Caco-2 (cell line): ENCODE measurements at places on chromosomes 2 and 18. TPM values are rescaled to one million over a fixed set of nuclear protein-coding genes. Genes with fewer than 3 reads are reported as not detected.

The CBLN2 gene
- not detected in 2 replicates for total RNA-seq

DNA sequence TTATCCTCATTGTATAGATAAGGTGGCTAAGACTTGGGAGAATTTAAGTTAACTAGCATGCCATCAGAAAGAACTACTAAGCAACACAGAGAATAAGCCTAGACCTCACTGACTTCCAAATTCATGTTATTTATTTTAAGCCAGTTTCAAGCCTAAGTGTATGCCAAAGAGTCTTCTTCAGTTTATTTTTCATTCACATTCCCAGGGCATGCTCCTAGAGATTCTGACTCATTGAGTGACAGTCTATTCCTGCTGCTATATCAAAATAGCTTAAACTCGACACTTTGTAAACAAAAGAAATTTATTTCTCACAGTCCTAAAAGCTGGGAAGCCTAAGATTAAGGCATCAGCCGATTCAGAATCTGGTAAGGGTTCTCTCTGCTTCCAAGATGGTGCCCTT, 467.1 kb downstream of the MBD2 start:
- no peaks in the 10 kb centered on the region for H3K4me1 ChIP-seq
- no peaks in the 10 kb centered on the region for H3K36me3 ChIP-seq
- no peaks in the 10 kb centered on the region for H3K27me3 ChIP-seq
- H3K27ac ChIP-seq = no peak overlapping the region
- DNase-seq = no peak
- H3K4me3 ChIP-seq = no peak overlapping the region

- H3K4me1 ChIP-seq = no peaks in the 10 kb centered on the region
- H3K27me3 ChIP-seq = no peaks in the 10 kb centered on the region
- H3K27ac ChIP-seq = peak overlapping the region; percentile 45
- no peak overlapping the region for H3K4me3 ChIP-seq
- peaks cover 6% of the 10 kb centered on the region for H3K36me3 ChIP-seq
- no peak for DNase-seq
These were observed 84.3 kb downstream of the FEZ2 start for GRCh38 chr2:36513661-36514060.

DNA sequence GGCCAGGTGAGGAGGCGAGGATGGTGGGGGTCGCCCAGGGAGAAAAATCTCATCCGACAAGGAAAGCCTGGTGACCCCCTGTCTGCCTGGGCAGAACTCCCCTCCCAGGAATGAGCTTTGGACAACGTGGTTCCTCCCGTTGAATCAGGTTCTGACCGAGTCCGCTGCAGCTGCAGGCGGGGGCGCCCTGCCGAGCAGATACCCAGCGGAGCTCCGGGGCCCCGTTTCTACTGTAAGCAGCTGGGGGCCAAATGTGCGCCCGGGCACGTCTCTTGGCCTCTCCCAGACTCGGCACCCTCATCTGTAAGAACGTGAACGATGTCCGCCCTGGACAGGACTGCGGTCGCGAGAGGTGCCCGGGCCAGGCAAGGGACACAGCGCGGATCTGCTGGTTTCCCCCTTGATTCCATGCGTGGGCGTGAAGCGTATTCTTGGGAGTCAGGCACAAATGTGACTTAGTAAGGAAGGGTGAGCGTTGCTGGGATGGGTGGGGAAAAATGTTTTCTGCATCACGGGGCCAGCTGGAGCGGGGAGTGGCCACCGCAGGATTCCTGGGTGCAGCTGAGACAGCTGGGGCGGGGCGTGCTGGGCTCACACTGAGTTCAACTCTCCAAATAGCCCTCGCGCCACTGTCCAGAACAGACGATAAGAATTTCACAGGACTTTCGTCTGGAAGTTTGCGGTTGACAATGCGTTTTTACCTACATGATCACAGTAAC, 20.2 kb upstream of the TUBB6 start:
- peaks cover 11% of the 10 kb centered on the region for H3K4me1 ChIP-seq
- no peaks in the 10 kb centered on the region for H3K36me3 ChIP-seq
- peak overlapping the region; percentile 68 for H3K27ac ChIP-seq
- no peaks in the 10 kb centered on the region; the same call in 1 of the 2 replicates for H3K27me3 ChIP-seq

The CPO gene
- not detected in 2 replicates for total RNA-seq

- no peak overlapping the region for H3K27ac ChIP-seq
- no peak overlapping the region for H3K4me3 ChIP-seq
- H3K36me3 ChIP-seq = no peaks in the 10 kb centered on the region
- no peaks in the 10 kb centered on the region for H3K4me1 ChIP-seq
- DNase-seq = no peak
These were observed 232.3 kb upstream of the MEIS1 start for GRCh38 chr2:66202586-66202985.

DNA sequence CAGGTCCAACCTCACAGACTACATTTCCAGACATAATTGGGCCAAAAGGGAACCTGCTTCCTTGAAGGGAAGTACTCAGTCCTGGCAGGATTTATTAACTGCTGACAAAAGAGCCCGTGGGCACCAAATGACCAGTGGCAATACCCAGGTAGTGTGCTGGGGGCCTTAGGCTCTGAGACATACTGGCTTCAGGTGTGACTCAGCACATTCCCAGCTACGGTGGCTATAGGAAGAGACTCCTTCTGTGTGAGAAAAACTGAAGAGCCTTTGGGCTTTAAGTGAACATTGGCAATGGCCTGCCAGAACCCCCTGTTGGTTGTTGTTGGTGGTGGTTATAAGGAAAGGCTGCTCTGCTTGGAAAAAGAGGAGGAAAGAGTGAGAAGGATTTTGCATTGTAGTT, 401.8 kb downstream of the KCNJ3 start:
- H3K4me3 ChIP-seq = no peak overlapping the region
- H3K27me3 ChIP-seq = no peaks in the 10 kb centered on the region
- H3K27ac ChIP-seq = peak overlapping the region; percentile 81
- peaks cover 15% of the 10 kb centered on the region for H3K4me1 ChIP-seq
- no peak for DNase-seq

The SEPTIN10 gene
- 77.3 and 83.7 TPM in 2 replicates for total RNA-seq
